Gastrocnemius medialis (tissue), 4 donors: ENCODE measurements at places on chromosomes 6 and 20. TPM values are rescaled to one million over a fixed set of nuclear protein-coding genes. Genes with fewer than 3 reads are reported as not detected.
A peak's percentile ranks its signal among the peaks of the same experiment; 100 is the strongest.

DNA sequence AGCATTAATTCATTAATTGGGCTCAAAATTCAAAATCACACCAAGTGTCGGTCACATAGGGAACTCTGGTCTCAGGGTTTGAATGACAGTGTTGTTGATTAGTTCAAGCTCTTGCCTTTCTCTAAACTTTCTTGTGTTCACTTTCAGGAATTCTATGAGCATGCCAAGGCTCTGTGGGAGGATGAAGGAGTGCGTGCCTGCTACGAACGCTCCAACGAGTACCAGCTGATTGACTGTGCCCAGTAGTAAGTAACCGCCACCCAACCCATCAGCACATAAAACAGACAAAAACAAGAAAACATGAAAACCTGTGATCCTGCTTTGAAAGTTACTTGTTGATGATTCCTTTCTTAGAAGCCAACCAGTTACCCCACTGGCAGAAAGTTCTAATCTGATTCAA, 52.7 kb downstream of the GNAS start:
- no peak for DNase-seq

Gene HLA-DMA
- total RNA-seq = 22.8 TPM

Gene NT5E
- 1.6 TPM for total RNA-seq

DNA sequence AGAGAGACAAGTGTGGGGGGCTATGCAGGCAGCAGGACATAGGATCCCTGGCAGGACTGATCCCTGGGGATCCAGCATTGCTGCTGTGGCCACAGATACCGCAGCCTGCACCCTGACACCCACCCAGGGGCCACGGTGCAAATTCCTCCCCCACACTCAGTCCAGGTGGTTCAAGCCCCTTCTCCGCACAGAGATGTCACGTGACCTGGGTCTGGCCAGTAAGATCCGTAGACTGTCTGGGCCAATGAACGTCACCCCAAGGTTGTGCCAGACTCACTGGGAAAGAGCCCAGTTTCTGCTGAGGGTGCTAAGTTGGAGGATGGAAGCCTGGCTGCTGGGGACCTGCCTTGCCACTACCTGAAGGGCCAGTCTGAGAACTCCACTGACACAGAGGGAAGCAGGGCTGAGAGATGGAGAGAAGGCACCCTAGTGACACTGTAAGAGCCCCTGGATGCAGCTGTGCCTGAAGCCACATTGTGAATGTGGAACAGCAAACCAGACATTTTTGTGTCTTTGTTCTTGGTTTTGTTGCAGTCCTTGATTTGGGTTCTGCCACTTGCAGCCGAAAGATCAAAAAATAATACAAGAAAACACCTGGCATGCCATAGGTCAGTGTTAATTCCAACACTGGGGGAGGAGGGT, 228.6 kb downstream of the PREX1 start:
- no peak for DNase-seq

DNA sequence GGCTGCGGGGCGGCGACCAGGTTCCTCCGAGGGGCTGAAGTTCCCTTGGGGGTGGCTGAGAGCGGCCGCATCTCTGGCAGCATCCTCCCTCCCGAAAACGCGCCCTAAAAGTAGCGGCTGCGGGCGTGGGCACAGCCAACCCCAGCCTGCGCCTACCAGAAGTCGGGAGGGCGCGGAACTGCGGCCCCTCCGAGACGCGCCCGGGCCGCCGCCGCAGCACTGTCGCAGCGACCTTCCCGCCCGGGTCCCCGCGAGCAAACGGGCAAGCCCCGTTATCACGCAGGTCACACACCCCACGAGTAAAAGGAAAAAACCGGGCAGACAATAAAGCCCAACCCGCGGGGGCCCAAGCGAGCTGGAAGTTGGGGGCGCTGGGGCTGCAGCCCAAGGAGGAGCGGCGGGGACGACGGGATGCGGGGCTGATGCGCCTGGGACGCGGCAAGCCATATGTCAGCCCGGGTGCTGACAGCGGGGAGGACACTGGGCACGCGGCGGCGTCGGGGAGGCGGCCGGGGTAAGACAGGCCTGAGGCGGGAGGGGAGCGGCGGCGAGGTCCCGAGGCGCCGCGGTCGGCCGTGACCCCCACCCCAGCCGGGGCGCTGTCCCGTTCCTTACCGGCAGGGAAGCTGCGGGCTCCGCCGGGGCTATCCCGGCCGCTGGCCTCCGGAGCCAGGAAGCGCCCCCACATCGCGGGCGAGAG, 659 bp downstream of the CEP85L start:
- DNase-seq = peak; percentile 36

Gene MARCKS
- total RNA-seq = 5.8 TPM

DNA sequence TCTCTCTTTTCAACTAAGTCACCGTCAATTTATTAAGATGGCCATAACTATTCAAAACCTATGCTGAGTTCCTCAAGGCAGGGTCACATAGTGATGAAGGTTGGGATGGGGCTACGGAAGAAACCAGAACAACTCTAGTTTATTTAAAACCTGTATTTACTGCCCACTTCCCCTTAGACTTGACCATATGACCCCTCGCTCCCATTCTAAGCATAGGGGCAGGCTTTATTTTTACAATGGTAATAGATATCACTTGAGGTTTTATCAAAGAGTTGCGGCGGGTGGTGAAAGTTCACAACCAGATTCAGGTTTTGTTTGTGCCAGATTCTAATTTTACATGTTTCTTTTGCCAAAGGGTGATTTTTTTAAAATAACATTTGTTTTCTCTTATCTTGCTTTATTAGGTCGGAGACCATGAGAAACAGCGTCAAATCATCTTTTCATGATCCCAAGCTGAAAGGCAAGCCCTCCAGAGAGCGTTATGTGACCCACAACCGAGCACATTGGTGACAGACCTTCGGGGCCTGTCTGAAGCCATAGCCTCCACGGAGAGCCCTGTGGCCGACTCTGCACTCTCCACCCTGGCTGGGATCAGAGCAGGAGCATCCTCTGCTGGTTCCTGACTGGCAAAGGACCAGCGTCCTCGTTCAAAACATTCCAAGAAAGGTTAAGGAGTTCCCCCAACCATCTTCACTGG, 5.5 kb downstream of the EDN1 start:
- no peak for DNase-seq

GRCh38 chr6:14129575-14129974, 12.0 kb downstream of the CD83 start:
- DNase-seq = no peak

DNA sequence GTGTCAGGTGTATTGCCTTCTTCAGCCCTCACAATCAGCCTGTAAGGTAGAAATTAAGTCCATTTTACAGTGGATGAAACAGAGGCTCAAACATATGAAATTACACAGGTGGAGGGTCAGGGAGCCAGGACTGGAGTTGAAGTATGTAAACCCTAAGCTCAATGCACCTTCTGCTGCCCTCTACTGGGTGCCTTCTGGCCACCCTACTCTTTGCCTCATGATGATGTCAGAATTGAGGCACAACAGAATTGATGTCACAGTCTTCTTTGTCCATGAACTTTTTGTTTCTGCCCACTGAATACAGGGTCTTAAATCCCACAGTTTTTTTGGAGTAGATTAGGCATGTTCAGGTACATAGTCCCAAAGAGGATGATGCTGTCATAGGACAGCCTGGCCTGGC, 400.8 kb upstream of the CHD6 start:
- no peak for DNase-seq

Gene SRSF6
- total RNA-seq = 19.4 TPM

GRCh38 chr20:45416917-45417316, 976 bp downstream of the PIGT start:
- DNase-seq = no peak

Gene SGK2
- 1.2 TPM for total RNA-seq

- no peak for DNase-seq
Observed at GRCh38 chr6:20098267-20098876, 113.9 kb downstream of the MBOAT1 start.

Gene MDFI
- not detected for total RNA-seq

- no peak for DNase-seq
Observed at GRCh38 chr6:90187437-90188121, 109.1 kb downstream of the BACH2 start.

DNA sequence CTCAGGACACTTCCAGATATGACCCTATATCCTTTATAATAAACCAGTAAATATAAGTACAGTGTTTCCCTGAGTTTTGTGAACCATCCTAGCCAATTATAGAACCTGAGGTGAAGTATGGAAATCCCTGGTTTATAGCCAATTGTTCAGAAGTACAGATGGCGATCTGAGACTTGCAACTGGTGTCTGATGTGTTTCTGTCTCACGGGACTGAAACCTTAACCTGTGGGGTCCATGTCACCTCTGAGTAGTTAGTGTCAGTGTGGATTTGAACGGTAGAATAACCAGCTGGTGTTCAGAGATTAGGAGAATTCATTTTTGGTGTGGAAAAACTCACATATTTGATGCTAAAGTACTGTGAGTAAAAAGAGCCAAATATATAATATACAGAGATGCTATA, 606.6 kb downstream of the MAFB start:
- DNase-seq = no peak

- DNase-seq = no peak
Observed at GRCh38 chr20:22098511-22098910, 393.0 kb downstream of the PAX1 start.

Gene RAB44
- 0.09 TPM for total RNA-seq

Gene TCP11
- total RNA-seq = 0.41 TPM

Gene NEURL2
- total RNA-seq = 24.1 TPM

DNA sequence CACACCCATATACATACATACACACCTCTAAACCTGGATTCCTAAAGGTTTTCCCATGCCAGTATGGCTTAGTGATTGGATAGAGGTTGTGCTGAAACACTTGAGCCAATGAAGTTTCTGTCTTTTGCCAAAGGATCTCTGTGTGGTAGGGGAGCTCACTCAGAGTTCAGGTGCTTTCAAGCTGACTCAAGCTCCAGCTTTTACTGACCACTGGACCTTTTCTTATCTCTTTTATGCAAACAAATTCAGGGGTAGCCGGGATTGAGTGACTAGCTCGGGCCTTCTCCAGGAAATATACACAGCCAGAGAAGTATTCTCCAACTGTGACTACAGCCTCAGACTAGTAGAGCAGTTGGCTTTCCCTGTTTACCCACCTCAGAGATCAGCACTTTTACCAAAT, 21.5 kb upstream of the DSE start:
- no peak for DNase-seq

- no peak for DNase-seq
Observed at GRCh38 chr6:35048031-35048613, 93.0 kb downstream of the TCP11 start.

DNA sequence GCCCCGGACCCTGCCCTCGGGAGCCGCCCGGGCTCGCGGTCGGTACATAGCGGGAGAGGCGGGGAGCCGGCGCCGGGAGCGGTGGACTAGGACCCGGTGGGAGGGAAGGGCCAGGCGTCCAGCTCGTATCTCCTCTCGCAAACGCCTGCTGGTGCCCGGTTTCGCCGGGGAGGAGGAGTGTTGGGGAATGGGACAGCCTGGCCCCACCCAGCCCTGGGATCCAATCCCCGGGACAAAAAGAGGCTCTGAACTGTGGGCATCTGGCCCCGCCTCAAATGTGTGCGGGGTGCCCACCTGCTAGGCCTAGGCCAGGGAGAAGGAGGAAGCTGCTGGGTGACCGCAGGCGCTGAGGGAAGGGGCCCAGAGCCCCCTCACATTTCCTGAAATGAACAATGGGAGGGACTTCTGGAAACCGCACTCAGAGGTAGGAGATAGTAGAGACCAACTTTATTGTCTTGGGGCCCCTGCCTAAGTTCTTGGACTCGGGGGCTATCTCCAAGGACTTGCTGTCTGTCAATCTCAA, at the start of gene KCNK17:
Gene KCNK17 (minus strand): TSS at position 147 of the 523 bp plus-strand sequence. CDS start 99 bp downstream, at position 48.
- DNase-seq = no peak

- no peak for DNase-seq
Observed at GRCh38 chr20:46520976-46521579, 7.7 kb upstream of the ZNF334 start.

GRCh38 chr6:106085984-106086813, at the start of gene PRDM1:
TSS of gene PRDM1 (plus strand) at chr6:106086336. CDS start at chr6:106086554, 218 bp downstream.
- peak; percentile 48 for DNase-seq

Gene TREM1
- not detected for total RNA-seq

GRCh38 chr20:13265941-13266340, 44.9 kb downstream of the ISM1 start:
- DNase-seq = no peak

Gene FOXQ1
- 0.42 TPM for total RNA-seq

Gene STX7
- 64.3 TPM for total RNA-seq

GRCh38 chr6:125662296-125662695, 87.1 kb upstream of the HEY2 start:
- no peak for DNase-seq

Gene PHF1
- total RNA-seq = 65.8 TPM

Gene VWA7
- 3.2 TPM for total RNA-seq

DNA sequence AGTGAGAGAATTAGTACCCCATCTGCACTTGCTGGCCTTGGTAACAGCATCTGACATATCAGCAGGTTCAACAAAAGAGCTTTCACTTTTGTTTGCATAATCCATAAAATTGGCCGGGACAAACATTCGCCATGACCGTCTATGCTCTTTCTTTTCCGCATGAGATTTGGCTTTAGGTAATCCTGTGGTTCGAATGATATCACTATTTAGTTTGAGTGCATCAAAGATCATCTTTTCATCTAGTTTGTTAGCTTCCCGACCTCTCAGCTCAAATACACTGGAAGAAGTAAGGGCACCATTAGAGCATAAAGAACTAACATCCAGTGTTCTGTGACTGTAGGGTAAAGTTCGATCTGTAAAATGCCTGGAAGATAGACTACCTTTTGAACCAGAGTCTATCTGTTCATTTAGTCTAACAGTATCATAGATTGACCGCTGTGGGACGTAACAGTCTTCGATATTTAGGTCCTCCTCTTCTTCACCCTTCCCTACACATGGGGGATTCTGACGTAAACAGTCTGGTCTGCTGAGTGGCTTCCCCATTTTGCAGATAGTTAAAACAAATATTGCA, 101.6 kb downstream of the DST start:
- DNase-seq = no peak

Gene RBL1
- 4.5 TPM for total RNA-seq

DNA sequence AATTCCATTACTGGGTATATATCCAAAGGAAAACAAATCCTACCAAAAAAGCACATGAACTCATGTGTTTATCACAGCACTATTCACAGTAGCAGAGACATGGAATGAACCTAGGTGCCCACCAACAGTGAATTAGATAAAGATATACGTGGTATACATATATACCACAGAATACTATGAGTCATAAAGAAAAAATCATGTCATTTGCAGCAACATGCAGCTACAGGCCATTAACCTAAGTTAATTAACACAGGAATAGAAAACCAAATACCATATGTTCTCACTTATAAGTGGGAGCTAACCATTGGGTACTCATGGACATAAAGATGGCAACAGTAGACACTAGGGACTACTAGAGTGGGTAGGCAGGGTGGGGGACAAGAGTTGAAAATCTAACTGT, 4.2 kb downstream of the OR2B2 start:
- no peak for DNase-seq

Gene TCF15
- total RNA-seq = 10.7 TPM

Gene SOX4
- 1.6 TPM for total RNA-seq
